ENCODE measurements at places on chromosomes 5 and 9.

DNA sequence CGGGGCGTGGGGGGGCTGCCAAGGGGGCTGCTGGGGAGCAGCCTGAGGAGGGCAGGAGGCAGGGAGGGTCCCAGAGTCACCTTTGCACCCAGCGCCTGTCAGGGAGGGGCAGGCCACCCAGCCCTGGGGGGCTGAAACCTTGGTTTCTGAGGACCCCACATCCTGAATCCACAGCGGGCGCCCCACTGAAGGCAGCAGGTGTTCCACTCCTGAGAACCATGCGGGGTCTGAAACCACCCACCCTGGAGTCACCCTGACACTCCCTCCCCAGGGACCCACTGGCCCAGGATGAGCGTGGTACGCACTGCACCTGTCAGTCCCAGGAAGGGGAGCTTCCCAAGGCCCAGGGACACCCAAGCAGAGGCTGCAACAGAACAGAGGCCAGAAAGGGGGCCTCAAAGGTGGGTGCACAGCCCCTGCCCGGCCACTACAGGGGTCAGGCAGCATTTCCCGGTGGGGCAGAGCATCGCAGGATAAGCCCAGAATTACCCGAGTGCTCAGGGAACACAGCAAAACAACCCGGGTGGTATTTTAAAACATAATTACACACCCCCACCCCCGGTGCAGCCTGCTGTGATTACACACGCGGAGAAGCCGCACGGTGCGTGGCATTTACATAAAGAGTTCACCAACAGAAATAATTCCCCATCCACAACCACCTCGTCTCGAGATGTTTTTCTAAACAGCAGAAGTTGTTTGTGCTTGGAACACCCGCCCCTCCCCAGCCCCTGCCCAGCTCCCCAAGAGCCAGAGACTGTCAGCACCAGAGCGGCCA lies 57.3 kb upstream of the UBAC1 start:
- DNase-seq = no peak

- no peak for DNase-seq
These were observed 161.9 kb upstream of the HMHB1 start for GRCh38 chr5:143649937-143650621.

DNA sequence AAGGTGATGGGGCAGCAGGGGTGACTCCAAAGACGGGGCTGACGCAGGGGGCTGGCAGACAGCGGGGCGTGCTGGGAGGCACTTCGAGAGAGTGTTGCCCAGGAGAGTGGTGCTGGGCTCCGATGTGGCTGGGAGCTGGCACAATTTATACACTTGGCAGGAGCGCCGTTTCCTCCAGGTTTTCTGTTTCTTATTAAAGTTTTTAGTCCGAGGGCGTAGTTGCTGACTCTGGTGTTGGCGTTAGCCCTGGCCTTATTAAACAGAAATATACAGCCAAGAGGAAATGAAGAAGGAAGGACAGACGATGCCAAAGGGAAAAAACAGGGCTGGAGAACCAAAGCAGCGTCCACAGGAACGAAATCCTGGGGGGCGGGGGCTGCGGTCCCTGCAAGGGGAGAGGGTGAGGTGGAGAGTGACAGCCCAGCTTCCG lies 139.6 kb upstream of the PHYKPL start:
- DNase-seq = no peak

DNA sequence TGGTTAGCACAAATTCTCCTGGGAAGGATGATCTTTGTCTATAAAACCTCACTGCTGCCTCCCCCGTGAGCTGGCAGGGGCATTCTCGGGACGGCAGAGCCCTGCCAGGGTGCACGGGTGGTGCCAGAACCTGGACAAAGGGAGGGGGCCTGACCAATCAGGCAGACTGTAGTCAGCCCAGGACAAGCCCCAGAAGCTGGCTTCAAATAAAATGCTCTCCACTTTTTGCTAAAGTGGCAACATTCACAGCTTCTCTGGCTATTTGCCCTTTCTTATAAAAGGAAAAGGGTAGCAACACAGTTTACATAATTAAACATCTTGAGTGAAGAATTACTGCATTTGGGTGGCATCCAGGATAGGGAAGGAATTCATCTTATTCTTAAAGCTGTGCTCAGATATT lies 14.4 kb downstream of the IL9 start:
- no peak for DNase-seq

- no peak for DNase-seq
These were observed 13.4 kb upstream of the CDK5RAP2 start for GRCh38 chr9:120593250-120593954.

DNA sequence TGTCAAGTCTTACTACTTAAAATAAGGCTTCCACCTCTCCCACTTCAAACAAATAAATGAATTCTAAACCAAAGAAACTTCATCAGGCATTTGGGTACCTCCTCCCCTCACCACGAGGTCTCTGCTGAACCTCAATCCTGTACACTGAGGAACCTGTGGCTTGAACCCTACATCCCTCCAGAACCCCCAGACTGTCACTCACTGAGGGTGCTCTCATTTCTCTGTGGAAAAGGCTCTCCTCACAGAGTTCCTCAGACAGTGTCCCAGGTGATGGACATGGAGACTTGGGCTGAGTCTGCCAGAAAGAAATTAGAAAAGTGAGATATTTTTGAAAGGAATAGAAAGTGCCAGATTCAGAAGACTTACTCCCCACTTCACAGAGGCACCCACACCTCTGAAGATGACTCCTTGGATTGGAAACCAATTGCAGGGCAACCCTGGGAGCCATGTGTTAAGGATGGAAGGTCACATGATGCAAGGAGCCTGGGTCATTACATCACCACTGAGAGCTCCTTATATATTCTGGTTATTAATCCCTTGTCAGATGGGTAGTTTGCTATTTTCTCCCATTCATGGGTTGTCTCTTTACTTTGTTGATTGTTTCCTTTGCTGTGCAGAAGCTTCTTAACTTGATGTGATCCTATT lies 19.8 kb downstream of the MLANA start:
- DNase-seq = no peak

DNA sequence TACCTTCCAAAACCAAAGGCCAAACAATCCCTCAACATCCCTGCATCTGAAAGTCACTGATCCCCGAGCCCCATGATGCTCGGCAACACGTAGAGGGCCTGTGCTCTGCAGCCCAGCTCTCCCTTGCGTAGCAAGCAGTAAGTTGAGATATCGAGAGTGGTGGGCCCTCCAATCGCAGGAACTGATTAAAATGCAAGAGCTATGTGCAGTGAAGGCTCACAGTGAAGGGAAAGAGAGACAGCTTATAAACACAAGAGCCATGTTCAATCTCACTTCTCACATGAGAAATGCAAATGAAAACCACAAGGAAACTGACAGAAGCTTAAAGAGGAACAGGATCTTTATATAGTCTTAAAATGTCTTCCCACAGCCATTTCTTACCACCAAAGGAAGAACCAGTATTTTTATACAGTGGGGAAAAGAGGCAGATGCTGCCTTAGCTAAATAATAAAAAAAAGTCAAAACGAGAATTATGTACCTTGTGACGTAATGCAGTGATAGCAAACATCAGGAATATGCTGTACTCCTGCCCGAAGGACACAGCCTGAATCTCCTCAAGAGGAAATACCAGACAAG lies 24.6 kb downstream of the TTF1 start:
- DNase-seq = peak; percentile 17

DNA sequence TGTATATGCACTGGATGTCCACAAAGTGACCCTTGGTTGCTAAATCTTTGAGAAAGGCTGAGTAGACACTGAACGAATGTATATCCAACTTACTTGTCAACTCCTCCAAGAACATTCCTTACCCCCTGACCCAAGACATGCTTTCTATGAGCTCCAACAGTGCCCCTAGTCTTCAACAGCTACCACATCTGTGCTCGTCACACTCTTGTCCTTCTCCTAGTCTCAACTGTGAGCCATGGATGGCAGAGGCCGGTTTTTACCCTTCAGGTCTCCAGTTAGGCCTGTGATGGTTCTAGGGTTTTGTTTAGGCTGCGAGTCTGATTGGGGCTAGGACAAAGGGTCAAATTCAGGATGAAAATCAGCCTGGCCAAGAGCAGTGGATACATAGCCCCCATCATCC lies 19.0 kb upstream of the GPX3 start:
- no peak for DNase-seq

DNA sequence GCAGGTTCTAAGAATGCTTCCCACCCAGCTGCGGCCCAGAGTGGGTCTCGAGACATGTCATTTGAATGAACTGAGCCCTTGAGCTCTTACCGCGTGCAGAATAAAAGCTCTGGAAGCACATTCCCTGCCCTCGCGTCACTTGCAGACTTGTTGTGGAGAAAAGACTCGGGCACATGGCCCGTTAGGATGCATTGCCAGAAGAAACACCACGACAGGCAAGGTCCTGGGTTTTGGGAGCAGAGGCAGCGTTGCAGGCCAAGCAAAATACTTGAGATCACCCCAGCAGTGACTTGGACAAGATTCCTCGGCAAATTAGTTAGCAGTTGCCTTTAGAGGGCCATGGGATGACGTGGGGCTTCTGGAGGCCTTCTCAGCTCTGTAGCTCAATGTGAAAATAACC lies 170.8 kb upstream of the MSX2 start:
- DNase-seq = no peak

DNA sequence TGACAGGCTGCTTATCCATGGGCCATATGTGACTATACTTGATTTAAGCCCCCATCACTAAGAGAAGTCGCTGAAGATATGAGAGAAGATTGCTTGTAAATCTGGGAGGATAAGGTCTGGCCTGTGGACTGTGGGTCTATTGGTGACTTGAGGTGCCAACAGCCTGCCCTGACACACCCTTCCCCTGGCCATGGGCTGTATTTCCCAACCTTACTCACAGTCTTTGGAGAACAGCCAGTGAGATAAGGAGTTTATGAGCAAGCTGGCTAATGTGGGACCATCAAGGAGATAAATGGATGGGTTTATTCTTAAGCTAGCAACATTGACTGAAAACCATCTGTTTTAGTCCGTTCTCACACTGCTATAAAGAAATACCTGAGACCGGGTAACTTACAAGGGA lies 231.3 kb downstream of the ZSWIM6 start:
- DNase-seq = peak; percentile 67

GRCh38 chr5:53613061-53613460 lies 52.6 kb downstream of the NDUFS4 start:
- no peak for DNase-seq
